ENCODE measurements at places on chromosomes 16 and 17. TPM values are rescaled to one million over a fixed set of nuclear protein-coding genes. Genes with fewer than 3 reads are reported as not detected.

Gene KRTAP4-4
- not detected for polyA plus RNA-seq

Gene ATP2A1
- 1.1 TPM for polyA plus RNA-seq

Gene METTL23
- 54.5 TPM for polyA plus RNA-seq

Gene EVPLL
- not detected for polyA plus RNA-seq

Gene RNU2-1
- polyA plus RNA-seq = not detected

All from adrenal gland (tissue), 19 donors.